Pancreas (tissue), 10 donors: ENCODE measurements at places on chromosomes 11 and 22. TPM values are rescaled to one million over a fixed set of nuclear protein-coding genes. Genes with fewer than 3 reads are reported as not detected.

DNA sequence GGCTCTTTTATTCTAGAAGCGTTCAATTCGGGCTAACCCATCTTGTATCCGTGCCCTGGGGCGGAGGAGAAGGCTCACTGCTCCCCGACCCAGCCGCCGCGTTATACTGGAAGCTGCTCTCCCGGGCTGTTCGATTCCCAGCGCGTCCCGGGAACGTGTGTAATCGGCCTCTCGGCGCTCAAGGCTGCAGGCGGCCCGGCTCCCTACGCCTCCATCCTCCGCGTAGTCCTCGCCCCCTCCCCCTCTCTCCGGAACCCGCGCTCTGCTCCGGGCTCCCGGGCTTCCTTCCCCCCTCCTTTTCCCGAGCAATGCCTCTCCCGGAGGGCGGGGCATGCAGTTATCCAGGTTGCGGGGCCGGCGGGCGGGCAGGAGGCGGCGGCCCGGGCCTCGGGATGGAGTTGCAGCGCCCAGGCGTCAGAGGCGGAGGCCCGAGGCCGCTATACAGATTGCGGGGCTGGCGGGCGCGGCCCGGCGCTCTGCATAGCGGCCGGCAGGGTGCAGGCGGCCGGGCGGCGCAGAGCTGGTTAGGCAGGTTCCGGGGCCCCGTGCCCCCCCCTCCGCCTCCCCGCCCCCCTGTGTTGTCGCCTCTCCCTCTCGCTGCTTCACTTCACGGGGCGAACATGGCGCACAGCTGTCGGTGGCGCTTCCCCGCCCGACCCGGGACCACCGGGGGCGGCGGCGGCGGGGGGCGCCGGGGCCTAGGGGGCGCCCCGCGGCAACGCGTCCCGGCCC, at the start of gene KMT2A:
Gene KMT2A (plus strand): TSS at position 600 of the 732 bp plus-strand sequence. CDS start 21 bp downstream, at position 621.
- peak; percentile 99 for DNase-seq

- no peak for DNase-seq
Observed at GRCh38 chr11:46386005-46386578, 4.6 kb downstream of the MDK start.

OR52E8 gene
- polyA plus RNA-seq: not detected

PRODH gene
- polyA plus RNA-seq: 1.7 TPM

OR8G1 gene
- not detected for polyA plus RNA-seq

SMIM35 gene
- polyA plus RNA-seq: not detected

IRAG1 gene
- 2.3 TPM for polyA plus RNA-seq

TEAD1 gene
- 5.9 TPM for polyA plus RNA-seq

DNA sequence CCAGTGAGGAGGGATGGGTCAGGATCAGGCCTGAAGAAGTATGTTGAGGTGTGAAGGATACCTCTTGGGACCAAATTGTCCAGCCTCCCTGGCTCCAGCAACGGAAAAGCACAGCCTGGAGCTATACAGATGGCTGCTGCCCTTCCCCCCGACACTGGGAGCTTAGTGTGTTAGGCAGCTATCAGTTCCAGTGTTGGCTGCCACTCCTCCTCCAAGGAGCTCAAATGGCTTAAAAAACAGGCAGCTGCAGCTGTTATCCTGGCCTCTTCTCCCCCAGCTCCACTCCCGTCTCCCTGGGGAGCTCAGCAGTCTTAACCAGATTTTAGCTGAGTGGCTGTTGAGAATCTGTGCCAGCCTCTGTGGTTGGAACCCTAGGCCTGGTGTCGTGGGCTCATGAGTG, 225.0 kb downstream of the JRKL start:
- no peak for DNase-seq

DNA sequence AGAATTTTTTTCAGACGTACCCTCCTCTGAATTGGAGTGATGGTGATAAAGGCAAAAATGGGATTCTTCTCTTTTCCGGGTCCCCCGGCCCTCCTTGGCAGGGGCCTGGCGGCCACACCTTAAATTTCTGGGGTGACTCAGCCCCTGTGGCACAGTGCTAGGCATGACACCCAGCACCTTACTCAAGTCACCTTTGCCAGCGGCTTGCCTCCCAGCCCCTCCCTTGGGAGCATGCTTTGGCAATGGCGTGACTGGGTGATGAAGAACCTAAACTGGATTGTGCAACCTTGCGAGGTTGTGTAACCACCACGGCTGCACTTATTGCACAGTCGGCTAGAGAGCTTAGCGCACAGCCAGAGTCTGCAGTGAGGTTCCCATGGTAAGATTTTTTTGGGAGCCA, 16.2 kb upstream of the LDLRAD3 start:
- peak; percentile 71 for DNase-seq

- no peak for DNase-seq
Observed at GRCh38 chr11:3836903-3837302, 3.9 kb downstream of the RHOG start.

- DNase-seq: no peak
Observed at GRCh38 chr22:38614332-38615063, 41.7 kb downstream of the FAM227A start.

- no peak for DNase-seq
Observed at GRCh38 chr22:49025791-49026493, 801.7 kb downstream of the BRD1 start.

CATSPERZ gene
- 0.27 TPM for polyA plus RNA-seq

DNA sequence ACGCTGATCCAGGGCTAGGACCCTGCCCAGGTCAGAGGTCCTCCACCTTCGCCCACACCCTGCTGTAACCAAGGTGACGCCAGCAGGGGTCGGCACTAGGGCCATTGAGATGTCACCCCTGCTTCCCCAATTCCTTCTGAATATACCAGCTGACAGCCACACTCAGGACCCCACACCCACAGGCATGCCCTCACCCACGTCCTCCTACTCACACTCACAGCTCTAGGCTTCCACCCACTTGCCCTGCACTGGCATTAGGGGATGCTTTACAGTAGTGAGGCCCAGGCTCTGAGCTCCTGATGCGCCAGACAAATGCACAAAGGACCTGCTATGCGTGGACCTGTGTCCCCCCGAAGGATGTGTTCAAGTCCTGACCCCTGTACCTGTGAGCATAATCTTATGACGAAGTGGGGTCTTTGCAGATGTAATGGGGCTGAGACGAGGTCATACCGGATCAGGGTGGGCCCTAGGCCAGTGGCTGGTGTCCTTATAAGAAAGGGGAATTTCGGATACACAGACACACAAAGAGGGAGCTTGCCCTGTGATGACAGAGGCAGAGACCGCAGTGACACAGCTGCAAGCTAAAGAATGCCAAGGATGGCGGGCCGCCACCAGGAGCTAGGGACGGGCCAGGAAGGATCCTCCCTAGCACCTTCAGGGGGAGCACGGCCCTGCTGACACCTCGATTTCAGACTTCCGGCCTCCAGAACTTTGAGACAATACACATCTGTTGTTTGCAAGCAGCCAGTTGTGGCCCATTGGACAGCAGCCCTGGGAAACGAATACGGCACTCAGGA, 11.2 kb downstream of the WNT11 start:
- DNase-seq: no peak

SLC35E4 gene
- polyA plus RNA-seq: 1.0 TPM
